ENCODE measurements at places on chromosomes 2 and 18.
A peak's percentile ranks its signal among the peaks of the same experiment; 100 is the strongest.

GRCh38 chr2:12430407-12431133 is 286.2 kb upstream of the TRIB2 start:
- no peak for DNase-seq

DNA sequence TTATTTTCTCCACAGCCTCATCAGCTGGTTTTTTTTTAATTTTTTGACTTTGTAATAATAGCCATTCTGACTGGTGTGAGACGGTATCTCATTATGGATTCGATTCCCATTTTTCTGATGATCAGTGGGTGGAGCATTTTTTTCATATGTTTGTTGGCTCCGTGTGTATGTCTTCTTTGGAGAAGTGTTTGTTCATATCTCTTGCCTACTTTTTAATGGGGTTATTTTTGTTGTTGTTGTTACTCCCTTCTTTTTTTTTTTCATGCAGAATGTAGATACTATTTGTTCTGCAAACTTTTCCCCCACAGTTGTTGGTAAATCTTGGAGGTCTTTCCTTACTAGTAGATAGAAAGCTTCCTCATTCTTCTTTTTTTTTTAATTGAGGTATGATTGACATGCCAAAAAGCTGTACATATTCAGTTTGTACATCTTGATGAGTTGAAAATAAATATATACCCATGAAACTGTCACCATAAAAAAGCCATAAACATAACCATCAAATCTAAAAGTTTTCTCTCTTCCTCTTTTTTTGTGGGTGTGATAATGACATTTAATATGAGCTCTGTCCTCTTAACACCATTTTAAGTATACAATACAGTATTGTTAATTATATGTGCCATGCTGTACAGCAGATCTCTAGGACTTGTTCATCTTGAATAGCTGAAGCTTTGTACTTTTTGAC is 21.8 kb upstream of the NT5DC4 start:
- no peak for DNase-seq

DNA sequence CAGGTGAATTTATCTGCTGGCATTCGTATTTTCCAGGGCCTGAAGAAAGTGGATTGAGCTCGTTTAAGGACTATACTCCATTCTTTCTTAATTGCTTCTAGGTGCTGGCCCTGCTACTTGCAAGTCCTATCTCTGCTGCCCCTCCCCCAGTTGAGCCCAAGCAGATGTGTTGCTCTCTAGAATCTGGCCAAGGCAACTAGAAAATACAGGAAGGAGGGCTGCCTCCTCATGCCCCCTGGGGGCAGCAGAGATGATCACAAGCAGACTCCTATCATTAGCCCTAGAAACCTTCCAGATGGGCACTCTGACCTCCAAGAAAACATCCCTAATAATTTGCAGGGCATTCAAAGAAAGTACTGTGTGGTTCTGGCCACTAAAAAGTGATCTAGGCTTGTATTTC is 72.5 kb upstream of the CYP26B1 start:
- DNase-seq, result no peak

DNA sequence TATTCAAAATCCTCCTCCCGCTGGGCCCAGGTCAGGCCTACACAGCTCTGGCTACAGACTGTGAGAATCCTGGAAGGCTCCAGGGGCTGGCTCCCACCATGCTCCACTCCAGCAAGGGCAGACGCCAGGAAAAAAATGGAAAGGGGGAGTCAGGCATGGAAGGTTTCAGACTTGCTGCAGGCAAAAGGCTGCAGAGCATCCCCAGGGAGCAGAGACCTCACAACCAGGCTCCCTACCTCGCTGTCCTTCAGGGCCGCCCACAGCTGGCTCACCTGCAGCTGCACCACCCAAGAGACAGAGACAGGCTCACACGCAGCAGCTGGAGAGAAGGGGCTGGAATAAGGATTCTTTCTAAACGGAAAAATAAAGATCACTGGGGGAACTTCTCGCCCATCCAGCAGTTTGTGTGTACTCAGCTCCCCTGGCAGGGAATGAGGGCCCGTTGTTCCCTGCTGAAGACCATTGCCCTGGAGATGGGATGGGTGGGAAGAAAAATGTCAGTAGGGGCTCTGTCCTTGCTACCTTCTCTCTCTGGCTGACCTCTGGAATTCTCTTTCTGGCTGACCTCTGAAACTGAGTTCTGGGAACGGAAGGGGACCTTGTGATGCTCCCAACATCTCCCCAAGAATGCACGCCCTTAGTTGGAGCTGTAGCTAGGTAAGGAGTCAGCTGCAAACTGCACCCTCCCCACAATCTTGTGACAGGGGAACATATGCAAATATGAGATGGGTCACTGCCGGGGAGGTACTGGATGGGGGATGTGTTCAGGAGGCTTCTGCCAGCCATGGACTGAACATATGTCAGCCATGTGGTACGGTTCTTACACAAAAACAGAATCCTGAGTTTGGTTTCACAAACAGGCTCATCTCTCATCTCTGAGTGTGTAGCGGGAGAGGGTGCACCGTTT is 34.5 kb downstream of the BCL2 start:
- DNase-seq, result no peak

DNA sequence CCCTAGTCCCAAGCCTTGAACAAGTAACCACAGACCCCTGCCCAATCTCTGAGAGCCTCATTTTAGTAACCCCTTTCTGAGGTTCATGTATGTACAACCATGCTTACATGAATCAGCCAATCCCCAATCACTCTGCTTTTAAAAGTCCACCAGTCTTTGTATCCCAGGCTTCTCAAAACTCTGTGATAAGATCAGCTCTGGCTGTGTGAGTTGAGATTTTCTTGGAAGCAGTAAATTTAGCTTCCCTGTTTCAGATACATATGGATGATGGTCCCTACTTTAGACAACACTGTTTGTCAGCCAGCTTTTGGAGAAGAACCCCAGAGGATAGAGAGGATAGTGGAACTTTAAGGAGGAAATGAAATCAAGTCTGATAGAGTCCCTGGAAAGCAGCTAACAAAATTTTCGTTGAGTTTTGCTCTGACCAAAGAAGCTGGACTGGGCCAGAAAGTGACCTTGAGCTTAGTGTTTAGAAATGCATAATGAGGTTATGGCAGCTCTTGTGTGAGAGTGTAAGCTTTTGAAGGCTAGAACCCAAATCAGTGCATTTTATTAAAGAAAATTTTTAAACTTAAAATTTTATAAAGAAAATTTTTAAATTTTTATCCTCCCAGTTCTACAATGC is 3.7 kb downstream of the ADNP2 start:
- DNase-seq, result no peak

GRCh38 chr2:45120546-45120945 is 111.3 kb upstream of the SIX2 start:
- DNase-seq, result no peak

- no peak for DNase-seq
Observed at GRCh38 chr18:63244607-63245006, 75.0 kb downstream of the BCL2 start.

GRCh38 chr18:72155327-72155726 is 388.8 kb downstream of the CBLN2 start:
- DNase-seq, result no peak

DNA sequence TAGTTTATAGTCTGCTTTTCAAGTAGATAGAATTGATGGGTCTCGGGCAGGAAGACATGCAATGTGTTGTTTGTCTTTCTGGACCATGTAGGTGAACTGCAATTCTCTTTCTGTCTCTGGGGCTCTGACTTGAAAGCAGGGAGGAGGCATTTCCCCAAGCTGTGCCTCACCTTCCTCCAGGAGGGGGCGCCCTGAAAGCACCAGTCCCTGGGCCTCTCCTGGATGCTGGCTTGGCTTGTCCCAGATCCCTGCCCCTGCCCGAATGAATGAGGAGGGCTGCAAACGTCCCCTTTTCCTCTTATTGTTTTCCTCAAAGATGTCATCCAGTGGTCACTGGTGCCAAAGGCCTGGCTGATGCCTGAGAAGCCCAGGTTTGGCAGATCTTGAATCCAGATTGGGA is 270.6 kb downstream of the CELF4 start:
- no peak for DNase-seq

DNA sequence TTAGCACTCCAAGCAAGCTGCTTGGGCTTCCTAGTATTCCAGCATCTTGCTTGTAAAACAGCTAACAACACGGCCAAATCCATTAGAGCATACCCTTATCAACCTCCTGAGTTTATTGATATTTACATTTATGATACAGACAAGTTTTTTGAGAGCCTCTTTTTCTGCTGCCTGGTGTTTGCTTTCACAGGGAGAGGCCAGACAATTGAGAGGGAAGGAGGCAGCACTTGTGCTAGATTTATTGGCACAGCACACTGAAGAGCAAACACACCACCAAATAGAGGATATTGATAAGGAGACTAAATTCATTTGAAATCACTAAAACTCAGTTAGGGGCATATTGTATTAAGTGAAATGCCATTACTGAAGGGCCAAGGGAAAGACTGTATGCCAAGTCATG is 1142.3 kb upstream of the FANCL start:
- no peak for DNase-seq

DNA sequence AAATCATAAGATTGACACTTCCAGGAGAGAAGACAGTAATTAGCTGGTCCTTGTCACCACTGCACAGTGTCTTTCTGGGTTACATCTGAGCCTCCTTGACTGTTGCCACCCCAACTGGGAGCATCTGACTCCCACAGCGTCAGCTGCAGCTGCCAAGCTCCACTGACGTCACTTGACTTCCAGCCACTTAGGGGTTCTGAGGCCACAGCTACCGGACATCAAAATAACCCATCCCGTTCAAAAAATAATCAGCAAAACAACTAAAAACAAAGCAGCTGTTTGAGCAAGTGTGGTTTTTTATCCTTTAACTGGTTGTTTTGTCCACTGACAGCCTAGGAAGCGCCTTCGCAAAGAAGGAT is 206.5 kb upstream of the AGAP1 start:
- no peak for DNase-seq

DNA sequence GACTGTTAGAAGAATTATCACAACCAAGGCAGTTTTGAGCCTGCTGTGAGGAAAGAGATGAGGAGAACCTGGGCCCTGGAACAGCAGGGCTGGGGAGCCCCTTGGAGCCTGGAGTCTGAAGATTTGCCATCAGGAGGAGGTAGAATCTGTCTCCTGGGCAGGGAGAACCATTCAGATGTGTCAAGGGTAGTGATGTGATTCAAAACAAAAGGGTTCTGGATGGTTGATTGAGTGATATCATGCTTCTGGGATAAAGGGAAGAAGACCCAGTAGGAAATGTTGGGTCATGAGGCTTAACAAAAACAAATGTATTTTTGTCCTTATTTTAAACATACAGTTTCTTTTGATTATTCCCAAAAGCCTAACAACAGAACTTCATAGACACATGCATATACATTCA is 28.6 kb downstream of the RNF144A start:
- DNase-seq, result peak; percentile 39

GRCh38 chr18:42242758-42243157 is 287.7 kb downstream of the PIK3C3 start:
- DNase-seq, result no peak

DNA sequence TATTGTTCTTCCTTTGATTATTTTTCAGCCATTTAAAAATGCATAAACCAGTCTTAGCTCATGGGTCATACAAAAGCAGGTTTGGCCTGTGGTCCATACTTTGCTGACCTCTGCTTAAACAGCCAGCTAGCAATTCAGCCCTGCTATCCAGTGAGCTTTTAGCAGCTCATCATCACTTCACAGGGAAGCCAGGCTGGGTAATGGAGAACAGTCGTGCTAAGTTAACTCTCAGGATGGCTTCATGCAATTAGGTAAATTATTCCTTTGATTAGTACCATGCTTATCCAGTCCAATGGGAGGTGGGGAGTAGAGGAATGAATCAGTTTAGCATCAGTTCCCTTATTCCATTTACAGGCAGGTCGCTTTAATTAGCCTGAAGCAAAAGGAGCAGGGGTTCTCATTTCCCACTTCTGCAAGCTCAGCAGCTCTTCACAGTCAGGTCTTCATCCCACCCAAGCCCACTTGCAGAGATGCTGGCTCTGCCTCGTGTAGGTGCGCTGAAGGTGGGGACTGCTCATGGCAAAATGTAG is 109.8 kb upstream of the ALPP start:
- no peak for DNase-seq

DNA sequence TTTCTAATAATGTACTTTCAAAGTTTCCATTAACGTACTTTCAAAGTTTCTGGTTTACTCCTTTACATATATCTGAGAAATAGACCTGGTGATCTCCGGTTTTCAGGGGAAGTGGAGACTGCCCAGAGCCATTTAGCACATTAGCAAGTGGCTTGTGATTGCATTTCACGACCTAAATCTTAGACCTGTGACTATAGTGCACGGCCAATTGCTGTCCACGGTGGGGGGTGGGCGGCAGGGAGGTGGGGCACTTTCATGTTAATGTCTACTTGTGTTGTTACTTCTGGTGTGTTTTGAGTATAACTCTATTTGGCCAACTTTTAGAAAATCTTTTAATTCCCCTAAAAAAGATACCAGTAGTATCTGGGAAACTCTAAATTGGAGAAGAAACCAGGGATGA is 11.3 kb downstream of the GATA6 start:
- no peak for DNase-seq

DNA sequence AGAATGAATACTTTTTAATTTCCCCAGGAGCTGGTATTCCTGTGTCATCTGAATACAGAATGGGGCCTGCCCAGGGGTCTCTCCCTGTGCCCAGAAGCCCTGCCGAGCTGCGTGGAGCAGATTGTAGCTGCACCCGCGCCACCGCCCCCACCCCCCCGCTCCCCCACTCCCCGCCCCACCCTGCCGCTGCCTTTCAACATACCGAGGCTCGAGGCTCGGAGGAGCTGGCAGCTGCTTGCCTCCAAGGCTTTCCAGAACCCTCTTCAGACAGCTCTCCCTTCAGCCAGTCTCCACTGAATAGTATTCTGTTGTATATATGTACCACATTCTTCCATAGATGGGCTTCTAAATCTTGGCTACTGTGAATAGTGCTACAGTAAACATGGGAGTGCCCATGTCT is 150.7 kb downstream of the TSN start:
- DNase-seq, result no peak

GRCh38 chr2:16038621-16039020 is 98.3 kb downstream of the MYCN start:
- no peak for DNase-seq

GRCh38 chr2:160224060-160224459 is 24.0 kb upstream of the ITGB6 start:
- no peak for DNase-seq

GRCh38 chr18:13808294-13809042 is 15.5 kb upstream of the MC5R start:
- DNase-seq, result no peak

- DNase-seq, result no peak
Observed at GRCh38 chr2:213861638-213862037, 549.2 kb upstream of the VWC2L start.

DNA sequence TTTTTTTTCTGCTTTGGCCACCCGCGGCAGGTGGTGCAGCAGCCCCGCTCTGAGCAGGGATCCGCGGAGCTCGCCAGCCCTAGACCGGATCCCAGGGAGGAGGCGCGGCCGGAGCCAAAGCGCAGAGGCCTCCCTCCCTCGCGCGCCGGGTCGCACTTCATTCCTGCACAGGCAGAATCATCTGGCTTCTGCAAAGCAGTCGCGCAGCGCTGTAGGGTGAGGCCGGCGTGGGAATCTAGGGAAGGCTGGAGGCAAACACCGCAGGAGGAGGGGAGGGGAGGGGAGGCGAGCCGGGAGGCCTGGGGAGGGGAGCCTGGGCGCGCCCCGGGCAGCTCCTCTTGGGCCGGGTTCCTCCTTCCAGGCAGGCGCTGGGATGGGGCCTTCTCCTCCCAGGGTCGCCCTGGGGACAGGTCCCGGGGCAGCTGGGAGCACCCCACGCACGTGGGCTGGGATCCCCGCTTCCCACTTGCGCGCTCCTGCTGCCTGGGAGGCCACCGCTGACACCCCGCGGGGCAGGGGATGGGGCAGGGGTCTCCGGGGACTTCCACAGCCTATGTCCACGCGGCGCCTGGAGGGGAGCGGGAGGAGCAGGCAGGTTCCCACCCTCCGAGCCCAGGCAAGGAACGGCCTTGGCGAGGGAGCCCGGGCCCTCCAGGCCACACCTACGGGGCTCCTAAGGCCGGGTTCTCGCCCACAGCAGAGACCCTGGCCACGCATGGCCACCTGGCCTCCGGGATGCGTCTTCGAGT is 45.0 kb downstream of the MBP start:
- DNase-seq, result no peak

Data from brain pericyte (primary cell).